Activated CD4-positive, alpha-beta T cell treated with anti-CD3 and anti-CD28 coated beads for 1 hour (primary cell): ENCODE measurements at places on chromosomes 4 and X.

- no peak for DNase-seq
Observed at GRCh38 chr4:169885893-169886292, 128.1 kb upstream of the HPF1 start.

- no peak for DNase-seq
Observed at GRCh38 chr4:167779280-167779679, 313.1 kb upstream of the ANXA10 start.

- DNase-seq = no peak
Observed at GRCh38 chr4:111635646-111636045, 509.6 kb upstream of the FAM241A start.

DNA sequence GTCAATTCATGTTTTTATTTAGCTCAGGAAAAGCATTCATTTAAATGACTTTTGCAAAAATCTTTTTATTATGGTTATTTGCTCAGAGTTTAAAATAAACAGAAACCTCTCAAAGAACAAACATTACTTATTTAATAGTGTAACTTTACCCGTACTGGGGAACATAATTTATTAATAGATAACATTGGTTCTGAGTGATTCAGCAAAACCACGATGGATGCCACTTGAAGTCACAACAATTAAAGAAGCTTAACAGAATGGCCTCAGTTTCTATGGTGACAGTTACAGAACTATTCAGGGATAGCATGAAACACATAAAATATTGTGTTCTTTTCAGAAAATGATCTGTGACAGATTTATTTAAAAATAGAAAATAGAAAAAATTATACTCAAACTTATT lies 368.7 kb downstream of the CCSER1 start:
- DNase-seq = no peak

- no peak for DNase-seq
Observed at GRCh38 chr4:139076016-139076744, 60.6 kb downstream of the NOCT start.

DNA sequence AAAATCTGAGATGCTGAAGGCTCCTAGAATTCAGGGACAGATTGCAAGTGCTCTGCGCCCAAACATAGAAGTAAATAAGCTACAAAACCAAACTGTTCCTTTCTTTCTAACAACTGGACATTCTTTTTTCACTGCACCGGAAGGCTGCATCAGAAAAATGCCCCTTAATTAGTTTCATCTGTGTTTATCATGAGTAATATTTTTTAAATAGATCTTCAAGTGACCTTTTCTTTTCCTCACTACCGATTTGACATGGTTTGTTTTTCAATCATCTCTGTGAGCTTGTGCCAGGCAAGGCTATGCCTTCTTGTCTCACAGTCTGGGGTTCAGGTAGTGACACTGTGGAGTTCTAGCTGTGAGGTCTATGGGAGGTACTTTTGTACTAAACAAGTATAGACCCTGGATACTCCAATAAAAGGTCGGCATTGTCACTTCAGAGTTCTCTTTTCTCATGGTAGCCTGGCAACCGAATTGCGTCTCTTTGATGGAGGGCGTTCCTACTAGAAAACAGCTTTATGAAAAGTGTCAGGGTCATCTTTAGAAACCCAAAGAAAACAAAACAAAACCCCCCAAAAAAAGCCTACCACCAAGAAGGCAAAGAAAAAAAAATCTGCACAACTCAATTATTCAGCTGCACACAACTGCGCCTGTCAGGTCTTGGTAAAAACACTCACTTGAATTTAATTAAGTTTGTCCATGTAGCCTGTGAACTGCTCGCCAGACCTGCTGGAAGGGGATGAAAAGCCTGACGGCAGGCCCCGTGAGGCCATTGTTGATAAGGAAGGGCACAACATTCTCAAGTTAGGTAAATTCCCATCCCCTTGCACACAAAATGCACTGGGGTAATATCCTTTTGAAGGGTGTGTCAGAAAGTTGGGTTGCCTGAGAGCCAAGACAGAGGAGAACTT lies 22.8 kb upstream of the ADAMTS3 start:
- no peak for DNase-seq

DNA sequence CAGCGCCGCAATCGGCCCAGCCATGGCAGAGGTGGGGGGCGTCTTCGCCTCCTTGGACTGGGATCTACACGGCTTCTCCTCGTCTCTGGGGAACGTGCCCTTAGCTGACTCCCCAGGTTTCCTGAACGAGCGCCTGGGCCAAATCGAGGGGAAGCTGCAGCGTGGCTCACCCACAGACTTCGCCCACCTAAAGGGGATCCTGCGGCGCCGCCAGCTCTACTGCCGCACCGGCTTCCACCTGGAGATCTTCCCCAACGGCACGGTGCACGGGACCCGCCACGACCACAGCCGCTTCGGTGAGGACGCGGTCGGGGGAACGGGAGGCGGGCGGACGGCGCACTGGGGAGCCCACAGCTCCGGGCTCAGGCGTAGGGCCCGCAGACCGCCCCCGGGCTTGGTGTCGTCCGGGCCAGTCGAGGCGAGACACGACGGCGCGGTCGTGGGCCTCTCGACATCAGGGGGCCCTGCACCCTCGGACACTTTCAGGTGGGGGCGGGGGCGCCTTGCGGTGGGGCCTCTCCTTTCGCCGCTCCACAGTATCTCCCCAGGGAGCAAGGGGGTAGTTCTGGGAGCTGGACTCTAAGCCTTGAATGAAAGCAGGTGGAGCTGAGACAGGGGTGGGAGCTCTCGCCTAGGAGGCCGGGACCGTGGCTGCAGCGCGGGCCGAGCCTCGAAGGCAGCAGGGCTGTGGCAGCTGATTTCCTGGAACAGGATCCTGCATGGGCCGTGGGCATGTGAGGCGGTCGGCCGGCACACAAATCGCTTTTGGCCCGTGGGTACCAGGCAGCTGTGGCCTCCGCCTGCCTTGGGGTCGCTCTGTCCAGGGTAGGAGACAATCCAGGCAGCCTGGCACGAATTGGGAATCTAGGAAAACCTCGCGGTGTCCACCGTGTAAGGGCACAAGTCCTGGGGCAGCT lies 722 bp downstream of the FGF16 start:
- DNase-seq = no peak

GRCh38 chr4:111776561-111776960 lies 368.7 kb upstream of the FAM241A start:
- DNase-seq = no peak

DNA sequence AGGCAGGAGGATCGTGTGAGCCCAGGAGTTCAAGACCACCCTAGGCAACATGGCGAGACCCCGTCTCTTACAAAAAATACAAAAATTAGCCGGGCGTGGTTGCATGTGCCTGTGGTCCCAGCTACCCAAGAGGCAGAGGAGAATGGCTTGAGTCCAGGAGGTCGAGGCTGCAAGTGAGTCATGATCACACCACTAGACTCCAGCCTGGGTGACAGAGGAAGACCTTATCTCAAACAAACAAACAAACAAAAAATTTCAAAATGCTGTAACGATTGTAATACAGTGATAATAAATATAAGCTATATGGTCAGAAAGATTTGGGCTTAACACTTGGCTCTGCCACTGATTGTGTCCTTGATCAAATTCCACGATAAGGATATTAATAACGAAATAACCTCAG lies 24.2 kb downstream of the SLC25A4 start:
- no peak for DNase-seq

DNA sequence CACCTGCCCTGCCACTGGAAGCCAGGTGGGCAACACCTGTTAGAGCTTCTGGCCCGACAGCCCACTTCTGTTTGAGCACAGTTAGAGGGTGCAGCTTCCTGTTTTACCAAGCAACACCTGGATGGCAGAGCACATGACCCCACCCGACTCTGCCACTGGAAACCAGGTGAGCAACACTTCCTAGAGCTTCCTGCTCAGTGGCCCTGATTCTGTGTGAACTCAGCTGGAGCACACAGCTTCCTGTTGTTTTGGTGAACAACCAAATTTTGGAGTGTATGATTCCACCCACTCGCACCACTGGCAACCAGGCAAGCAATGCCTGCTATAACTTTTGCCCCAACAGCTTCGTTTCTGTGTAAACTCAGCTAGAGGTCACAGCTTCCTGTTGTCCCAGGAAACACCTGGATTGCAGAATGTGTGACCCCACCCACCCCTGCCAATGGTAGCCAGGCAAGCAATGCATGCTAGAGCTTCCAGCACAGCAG lies 163.8 kb upstream of the KLF8 start:
- DNase-seq = no peak

GRCh38 chr4:95599777-95600400 lies 51.1 kb upstream of the UNC5C start:
- DNase-seq = no peak

- DNase-seq = no peak
Observed at GRCh38 chrX:30979271-30979670, 90.2 kb upstream of the TAB3 start.

DNA sequence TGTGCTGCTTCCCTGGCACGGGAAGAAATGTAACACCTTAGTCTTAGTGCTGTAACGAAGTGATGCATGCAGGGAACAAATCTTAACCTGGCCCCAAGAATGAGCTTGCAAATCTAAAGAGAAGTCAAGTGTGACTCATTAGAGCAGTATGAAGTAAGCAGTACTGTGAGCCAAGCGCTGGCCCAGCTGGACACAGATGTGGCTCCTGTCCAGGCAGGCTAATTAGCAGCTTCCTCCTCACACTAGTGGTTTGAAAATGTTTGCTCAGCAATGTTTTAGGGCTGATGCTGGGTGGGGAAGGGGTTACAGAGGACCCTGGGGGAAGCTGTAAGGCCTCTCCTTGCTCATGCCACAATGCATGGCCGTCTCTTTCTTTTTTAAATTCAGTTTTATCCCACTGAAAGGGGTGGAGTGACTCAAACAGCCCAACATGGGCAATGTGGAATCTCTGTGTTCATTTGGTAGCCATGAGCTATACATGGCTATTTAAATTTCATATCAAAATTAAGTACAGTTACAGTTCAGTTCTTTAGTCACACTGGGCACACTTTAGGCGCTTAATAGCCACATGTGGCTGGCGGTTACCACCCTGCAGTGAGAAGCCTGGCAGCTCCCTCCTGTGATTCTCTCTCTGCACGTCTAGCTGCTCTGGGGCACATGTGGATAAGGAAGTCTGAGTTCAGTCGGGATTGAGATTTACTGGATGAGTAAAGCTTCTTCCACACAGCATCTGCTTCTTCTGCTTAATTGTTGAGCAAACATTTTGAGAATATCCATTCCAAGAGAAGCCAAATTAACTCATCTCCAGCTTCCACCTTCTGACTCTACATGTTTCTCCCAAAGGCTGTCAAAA lies 48.8 kb downstream of the MAP7D2 start:
- no peak for DNase-seq

- no peak for DNase-seq
Observed at GRCh38 chr4:57291911-57292310, 181.7 kb upstream of the IGFBP7 start.

DNA sequence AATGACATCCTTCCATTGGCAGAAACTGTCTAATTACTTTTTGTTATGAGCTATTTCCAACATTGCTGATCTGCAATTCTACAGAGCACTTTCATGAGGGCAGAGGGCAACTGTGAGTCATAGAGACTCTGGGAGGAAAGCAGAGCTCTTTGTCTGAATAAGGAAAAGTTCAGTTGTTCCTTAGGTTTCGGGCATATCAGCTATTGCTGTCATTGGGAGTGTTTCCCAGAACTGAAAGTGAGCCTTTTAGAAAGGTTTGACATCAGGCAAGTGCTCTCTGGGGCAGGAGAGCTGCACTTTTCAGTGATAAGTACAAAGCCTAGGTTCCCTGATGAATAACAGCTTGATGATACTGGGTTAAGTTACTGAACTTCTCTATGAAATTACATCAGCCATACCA lies 119.2 kb upstream of the EDNRA start:
- no peak for DNase-seq

DNA sequence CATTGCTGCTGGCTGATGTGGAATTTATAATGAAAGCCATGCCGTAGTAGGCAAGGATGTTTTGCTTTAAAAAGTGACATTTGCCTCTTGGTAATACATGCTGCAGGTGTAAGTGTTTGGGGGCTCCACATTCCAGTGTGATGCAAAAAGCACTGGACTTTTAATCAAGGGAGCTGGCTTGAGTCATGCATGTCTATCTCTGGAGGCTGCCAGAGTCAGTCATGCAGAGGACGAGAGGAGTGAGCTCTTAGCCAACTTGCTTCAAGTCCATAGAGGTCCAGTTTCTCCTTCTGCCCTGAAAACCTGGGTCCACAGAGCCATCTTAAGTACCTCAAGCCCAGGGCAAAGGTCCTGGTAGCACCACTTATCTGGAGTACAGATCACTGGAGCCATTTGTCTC lies 11.6 kb upstream of the CXCL13 start:
- DNase-seq = no peak

GRCh38 chrX:134741746-134742145 lies 83.5 kb upstream of the PLAC1 start:
- no peak for DNase-seq

DNA sequence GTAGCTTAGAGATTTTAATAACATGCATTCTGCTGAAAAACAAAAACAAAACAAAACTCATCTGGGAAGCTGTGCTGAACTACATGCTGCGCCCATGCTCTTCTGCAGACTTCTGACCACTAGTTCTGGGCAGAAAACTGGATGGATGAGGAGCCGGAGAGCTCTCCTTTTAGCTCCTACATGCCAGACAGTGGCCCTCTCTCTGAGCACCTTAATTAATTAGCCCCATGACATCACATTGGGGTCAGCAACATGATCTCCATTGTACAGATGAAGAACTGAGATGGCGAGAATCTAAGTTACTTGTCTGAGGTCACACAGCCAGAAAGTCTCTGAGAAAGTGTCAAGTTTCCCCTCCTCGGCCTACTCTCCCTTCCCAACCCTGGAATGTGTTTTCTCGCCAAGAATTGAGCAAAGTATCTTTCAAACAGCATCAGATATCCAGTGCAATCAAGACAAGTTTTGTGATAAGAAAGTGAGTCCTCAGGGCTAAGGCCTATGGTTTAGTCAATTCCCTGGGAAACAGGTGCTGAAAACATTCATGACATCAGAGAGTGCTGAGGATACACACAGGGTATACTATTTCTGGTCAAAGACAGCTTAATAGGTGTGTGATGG lies 21.6 kb downstream of the SCD5 start:
- no peak for DNase-seq

- DNase-seq = no peak
Observed at GRCh38 chr4:53371049-53371448, 5.2 kb upstream of the SCFD2 start.

DNA sequence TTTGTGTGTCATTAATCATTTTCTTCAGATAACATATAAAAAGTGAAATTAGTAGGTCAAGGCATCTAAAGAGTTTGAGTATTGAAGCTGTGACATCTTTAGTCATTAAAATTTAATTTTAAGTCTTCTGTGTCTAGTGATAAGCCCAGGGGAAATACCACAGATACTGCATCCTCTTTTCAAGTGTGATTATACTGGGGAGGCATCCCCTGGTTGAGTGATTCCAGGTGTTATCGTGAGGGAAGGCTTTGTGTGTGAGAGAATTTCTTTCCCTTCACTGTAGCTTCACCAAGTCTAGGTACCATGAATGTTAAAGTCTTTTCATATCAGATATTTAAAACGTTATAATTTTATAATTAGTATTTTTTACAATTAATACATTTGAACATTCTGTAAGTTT lies 193.4 kb downstream of the FRAS1 start:
- DNase-seq = no peak

GRCh38 chr4:177214935-177215334 lies 94.7 kb upstream of the NEIL3 start:
- no peak for DNase-seq

- DNase-seq = no peak
Observed at GRCh38 chr4:120995266-120996010, 72.9 kb upstream of the PRDM5 start.
